Omental fat pad (tissue), 4 donors: ENCODE measurements at places on chromosomes 5 and 9.

DNA sequence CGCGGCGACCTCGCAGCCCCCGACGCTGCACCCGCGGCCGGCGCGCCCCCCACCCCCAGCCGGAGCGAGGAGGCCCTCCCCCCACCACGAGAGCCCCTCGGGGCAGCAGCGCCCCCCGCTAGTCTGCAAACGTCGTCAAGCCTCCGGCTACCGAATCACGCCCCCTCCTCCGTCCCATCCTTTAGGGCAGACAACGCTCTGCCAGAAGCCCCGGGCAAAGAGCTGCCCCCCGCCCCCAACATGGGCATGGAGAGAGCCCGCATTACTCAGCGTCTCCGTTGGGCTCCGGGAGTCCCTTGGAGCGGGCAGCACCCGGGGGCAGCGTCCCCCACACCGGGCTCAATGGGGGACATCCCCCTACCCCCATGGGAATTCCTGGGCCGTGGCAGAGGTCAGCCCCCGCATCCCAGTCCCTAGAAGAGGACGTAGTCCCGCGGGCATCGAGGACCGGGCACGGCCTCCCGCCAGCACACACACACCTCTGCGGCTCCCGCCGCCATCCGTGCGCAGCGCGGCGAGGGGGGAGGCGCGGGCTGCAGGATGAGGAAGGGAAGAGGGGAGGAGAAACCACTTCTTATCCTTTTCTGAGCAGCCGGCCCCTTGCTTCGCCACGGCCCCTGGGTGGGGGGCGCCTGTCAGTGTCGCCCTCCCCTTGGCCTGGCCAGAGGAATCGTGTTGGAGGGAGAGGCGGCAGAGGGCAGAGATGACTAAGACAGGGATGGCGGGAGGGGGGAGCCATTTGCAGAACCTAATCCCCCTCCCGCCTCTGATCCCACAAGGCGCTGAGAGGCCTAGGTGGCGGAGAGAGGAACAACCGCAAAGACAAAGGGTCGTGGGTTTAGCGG lies 750 bp downstream of the DNM1 start:
- no peak for DNase-seq

DNA sequence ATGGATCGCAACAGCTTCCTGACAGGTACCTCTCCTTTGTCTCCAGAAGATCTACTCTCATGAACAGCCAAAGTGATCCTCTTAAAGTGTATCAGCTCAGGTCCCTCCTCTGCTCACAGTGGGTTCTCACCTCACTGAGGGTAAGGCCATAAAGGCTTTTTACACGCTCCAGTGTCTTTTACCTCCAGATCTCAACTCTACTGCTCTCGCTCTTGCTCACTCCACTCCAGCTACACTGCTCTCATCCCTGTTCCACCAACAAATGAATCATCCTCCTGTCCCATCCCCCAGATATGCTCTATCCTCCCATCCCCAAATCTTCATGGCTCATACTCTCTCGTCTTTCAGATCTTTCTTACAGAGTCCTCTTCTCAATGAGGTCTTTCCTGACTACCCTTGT lies 248.6 kb upstream of the EFNA5 start:
- DNase-seq, result no peak

DNA sequence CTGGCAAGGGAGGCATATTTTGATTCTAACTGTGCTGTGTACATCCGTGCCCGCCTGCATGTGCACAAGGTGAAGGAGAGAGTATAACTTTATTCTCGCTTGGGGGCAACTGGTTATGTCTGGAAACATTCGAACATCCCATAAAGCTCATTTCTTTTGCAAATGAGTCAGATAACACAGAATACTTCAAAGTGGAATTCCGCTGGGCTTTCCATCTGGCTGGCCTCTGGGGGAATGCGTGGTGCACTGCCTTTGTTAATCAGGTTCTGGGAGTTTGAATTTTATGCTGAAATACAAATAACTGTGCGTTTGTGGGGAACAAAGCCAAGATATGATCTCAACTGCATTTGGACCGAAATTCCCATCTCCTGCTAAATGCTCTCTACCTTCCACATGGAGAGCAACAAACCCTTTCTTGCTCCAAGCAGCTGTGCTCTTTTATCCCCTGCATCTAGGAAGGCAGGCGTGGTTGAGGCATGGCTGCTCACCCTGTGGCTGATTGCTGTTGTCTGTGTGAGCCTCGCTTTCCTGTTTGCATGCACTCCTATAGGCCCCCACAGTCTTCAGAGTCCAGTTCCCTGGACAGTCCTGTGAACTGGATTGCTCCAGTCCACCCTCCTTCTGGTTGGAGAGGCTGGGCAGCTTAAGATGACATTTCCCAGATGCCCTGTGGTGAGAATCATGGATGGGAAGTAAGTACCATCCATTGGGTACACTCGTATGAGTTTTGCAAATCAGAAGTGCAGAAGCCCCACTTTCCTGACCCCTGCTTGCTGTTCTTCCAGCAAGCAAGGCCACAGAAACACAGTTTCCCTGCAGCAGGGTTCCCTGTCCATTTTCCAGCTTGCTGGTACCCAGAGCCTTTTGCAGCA lies 82.9 kb upstream of the ALDH1B1 start:
- no peak for DNase-seq

DNA sequence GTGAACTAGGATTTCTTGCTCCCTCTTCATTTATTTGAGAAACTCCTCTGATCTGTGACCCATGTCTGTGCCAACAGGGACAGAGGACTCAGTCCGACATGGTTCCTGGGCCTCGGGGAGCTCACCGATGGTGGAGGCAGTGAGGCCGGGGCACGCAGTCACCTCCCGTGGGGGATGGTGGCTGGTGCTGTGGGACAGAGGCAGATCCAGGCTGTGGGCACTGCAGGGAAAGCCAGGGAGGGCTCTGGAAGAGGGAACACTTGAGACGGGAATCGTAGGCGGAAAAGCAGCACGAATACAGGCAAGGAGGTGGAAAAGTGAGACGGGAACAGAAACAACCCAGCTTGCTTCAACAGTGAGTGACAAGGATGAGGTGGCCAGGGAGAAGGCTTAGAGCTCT lies 127.8 kb downstream of the GABBR2 start:
- DNase-seq, result no peak

DNA sequence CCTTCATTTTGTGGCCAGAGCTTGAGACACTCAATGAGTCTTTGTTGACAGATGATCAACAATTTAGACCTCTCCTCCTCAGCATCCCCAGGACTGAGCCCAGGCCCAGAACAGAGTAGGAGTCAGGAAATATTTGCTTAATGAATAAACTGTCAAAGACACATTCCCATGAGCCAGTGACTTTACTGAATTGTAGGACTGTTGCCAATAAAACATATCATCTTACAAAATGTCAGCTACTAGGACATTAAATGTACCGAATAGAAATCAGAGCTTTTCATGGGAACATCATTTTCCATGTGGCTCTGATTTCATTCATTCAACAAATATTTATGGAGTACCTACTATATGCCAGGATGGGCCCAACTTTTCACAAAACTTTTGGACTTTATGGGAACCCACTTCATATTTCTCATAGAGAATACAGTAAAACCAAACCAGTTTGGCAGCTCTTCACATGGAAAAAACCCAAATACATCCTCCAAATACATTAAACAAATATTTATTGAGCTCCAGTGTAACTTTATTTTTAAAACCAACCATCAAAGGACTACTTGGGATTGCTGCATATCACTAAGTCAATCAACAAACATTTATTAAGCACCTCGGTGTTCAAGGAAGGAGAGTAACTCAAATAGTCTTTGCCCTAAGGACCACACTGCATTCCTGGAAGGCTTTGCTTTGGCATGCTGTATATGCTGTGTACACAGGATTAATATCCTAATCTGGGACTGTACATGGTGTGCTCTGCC lies 11.4 kb downstream of the VDAC1 start:
- DNase-seq, result no peak

GRCh38 chr9:137441289-137441934 lies at the start of gene ENTPD8:
Gene ENTPD8 (minus strand): TSS chr9:137441357. CDS start chr9:137438285, 3,072 bp downstream.
- DNase-seq, result no peak

DNA sequence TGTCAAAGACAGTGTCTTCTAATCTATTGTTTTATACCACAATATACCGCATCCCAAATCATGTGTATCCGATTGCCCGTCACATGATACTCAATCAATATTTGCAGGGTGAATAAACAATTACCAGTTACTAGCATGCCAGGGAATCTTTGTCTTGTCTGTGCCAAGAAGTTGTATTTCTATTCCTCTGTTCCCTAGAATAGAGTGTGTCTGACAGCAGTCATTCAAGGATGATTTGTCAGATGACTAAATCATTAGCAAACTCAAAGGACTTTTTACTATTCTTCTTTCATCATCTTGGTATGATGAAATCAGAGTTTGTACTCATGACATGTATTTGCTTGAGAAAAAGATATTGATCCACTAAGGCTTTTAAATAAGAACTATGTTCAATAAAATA lies 348.8 kb downstream of the HTR1A start:
- no peak for DNase-seq
